ENCODE measurements at places on chromosomes 1 and 21. TPM values are rescaled to one million over a fixed set of nuclear protein-coding genes. Genes with fewer than 3 reads are reported as not detected.

GRCh38 chr1:192958871-192959270 is 100.3 kb downstream of the UCHL5 start:
- no peak for DNase-seq

- no peak for DNase-seq
These were observed 23.9 kb downstream of the TRPM2 start for GRCh38 chr21:44377201-44377921.

GRCh38 chr1:21622466-21623315 is 46.5 kb downstream of the RAP1GAP start:
- DNase-seq: no peak

DNA sequence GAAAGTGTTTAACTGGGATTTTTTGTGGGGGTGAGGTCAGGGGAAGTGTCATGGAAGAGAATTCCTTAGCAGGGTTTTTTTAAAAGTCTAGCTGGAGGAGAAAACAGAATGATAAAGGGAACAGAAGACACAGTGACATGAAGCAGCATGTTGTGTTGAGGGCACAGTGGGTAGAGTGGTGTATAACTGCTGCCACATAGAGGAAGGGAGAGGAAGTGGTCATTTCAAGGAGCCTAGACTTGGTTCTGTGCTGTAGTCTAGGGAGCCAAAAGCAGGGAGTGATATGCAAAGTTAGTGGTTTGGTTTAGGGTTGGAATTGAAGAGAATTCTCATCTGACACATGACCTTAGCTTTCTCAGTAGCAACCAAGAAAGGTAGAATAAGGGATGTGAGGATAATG is 10.2 kb downstream of the EEIG2 start:
- no peak for DNase-seq

GRCh38 chr1:212791261-212791675 is 309 bp downstream of the NSL1 start:
- DNase-seq: no peak

DNA sequence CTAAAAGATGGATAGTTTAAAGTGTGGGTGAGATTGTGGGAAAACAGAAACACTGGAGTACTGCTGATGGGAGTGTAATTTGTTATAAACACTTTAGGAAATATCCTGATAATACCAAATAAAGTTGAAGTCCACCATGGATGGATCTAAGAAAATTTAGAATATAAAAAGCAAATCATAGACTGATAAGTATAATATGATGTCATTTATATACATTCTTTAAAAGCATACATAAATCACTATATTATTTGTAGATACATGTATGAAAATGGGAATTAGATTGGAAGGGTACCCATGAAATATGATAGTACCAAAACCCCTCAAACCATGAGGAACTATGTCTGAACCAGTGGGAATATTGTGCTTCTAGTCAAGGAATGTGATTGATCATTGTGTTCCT is 7.9 kb downstream of the ZMPSTE24 start:
- DNase-seq: no peak

GRCh38 chr1:32336963-32337675 is 1.1 kb upstream of the MARCKSL1 start:
- DNase-seq: no peak

Gene ZNF593OS
- polyA plus RNA-seq: 1.5 TPM

Gene STIL
- polyA plus RNA-seq: 3.4 TPM

Gene LIPI
- polyA plus RNA-seq: 0.19 TPM

Gene SLC9C2
- polyA plus RNA-seq: not detected

Gene NASP
- polyA plus RNA-seq: 141 TPM

Gene TMEM54
- 3.7 TPM for polyA plus RNA-seq

Gene CD1D
- polyA plus RNA-seq: 1.3 TPM

Measured in forelimb muscle (tissue), 1 donor.